Stimulated activated CD4-positive, alpha-beta T cell treated with anti-CD3 and anti-CD28 coated beads, TNF-alpha, amount 100 ng/mL, for 1 hour (primary cell): ENCODE measurements at places on chromosomes 12 and 14.
A peak's percentile ranks its signal among the peaks of the same experiment; 100 is the strongest.

GRCh38 chr14:99568567-99569560 lies 35.1 kb downstream of the CCDC85C start:
- no peak for DNase-seq

DNA sequence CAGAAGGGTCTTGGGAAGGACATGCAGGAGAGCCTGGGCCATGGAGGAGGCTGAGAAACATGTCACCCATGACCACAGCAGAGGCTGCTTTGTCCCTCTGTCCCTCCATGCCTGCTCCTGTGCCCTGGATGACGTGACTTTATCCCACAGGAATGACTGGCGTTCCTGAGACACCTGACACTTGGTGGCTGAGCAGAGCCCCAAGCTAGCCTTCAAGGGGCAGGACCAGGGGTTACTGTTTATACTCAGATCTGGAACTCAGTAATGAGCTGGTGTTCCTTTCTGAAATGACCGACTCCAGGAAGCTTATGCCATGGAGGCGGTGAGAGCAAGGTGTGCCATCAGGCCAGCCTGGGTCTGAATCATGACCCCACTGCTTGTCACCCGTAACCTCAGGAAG lies 44.2 kb downstream of the ZFP36L1 start:
- no peak for DNase-seq

GRCh38 chr14:24377657-24378056 lies 9.7 kb downstream of the NFATC4 start:
- no peak for DNase-seq

- no peak for DNase-seq
Measured at GRCh38 chr12:67509666-67510386, 138.7 kb upstream of the DYRK2 start.

- DNase-seq: no peak
Measured at GRCh38 chr12:25794571-25794970, 163.9 kb upstream of the RASSF8 start.

DNA sequence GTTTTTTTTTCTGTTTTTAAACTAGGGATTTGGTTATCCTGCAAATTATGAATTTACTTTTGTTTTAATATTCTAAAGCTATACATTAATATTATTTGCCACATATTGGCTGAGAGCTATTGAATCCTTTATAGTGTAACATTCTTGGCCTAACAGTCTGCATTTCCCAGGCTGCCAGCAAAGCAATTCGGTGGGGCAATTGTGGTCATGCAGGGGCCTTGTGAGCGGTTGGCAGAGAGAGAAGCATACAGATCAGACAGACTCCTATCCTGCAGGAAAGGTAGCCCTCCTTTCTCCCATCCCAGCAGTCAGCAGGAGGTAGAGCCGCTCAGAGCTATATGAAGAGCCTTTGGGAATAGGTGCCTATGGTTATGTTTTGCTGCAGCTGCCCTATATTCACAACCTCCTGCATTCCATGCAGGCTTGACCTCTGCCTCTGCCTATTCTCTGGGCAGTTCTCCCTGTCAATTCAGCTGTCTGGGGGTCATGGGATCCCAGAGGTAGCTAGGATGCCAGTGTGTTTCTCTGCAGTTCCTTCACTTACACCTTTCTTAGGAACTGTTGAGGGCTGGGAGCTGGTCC lies 144.7 kb downstream of the GPHN start:
- DNase-seq: no peak

GRCh38 chr12:12266873-12267741 lies at the start of gene LRP6:
LRP6 (minus strand) TSS chr12:12267044; CDS start chr12:12266735, 309 bp downstream.
- DNase-seq: peak; percentile 69

DNA sequence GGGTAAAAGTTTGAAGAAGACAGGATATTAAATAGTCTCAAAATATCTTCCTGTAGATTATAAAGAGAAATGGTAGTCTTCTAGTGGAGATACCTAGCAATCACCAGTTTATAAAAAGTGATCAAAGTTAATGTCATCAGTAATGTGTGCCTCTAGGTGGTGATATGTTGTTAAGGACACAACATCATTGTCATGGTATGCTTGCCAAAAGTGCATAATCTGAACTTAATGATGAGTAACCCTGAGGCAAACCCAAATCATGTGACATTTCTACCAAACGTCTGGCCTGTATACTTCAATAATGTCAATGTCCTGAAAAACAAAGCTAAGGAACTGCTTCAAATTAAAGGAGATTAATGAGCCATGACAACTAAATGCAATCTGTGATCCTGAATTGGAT lies 214.7 kb downstream of the PHLDA1 start:
- no peak for DNase-seq

DNA sequence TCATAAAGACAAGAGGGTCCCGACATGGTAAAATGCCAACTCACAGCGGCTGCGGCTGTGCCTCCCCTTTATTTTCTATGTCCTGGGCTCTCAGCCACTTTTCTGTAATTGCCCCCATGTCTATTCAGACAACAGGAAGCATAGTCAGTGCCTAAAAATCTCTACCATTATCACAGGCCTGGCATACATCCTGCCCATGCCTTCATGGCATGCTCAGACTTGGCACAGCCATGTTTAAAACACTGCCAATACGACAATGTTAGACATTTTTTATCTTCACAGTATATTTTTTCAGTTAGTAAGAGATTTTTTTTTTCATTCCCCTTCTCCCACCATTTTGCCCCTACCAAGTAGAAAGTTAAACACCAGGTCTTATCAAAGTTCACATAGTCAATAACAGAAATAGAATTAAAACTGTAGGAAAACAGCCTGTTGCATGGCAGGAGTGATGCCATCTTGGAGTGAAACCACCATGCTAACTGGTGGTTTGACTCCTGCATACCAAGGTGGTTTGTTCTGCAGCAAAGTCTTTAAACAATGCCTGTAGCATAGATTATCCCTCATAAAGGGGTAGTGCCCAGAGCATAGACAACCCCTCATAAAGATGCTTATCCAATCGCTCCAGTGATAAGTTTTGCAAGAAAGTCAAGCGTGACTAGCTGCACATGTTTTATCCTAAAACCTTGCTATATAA lies 18.9 kb upstream of the CERS5 start:
- no peak for DNase-seq

DNA sequence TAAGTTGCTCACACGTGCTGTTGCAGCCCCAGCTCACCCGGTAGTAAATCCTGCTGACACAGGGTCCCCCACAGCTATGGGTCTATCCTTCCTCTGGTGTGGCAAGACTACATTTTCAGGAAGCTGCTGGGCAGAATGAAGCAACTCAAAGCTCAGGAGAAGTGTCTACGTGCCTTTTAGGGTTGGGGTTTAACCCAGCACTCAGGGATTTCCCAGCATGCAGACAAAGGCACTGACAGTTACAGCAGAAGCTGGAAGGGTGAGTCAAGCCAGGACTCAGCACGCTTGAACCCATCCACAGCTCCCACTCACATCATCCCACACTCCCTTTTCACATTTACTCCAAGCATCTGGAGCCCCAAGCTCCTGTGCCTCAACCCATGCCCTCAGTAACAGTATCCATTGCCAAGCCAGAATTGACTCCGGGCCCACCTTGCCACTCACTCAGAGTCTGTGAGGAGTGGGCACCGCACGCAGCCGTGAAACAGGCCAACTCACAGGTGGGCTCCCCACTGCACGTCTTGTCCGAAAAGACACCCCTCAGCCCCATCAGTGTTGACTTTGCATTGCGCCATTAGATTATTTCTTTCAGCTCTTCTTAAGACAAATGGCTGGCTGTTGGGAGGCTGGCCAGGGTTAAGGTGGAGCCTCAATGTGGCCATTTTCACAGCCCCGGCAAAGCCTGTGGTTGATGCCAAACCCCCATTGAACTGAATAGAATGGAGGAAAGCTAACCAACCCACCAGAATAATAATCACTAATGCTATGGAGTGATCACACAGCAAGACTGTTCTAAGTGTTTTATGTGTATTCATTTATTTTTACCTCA lies 59.6 kb downstream of the ZFP36L1 start:
- no peak for DNase-seq

DNA sequence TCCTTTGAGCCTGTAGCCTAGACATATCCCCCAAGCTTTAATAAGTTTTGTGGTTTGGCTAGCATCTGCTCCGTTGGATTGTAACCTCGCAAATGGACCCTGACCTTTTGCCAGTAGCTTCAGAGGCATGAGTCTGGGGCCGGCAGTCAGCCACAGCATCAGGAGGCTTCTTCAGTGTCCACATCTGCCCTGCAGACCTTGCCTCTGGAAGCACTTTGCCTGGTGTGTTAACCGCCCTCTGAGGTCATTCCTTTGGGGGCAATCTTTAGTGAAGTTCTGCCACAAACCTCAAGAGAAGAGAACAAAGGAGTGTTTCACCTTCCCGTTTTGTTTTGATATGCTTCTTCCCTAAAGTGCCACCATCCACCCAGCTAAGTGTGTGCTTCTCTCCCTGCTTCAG lies 71.4 kb downstream of the GNS start:
- no peak for DNase-seq

GRCh38 chr14:75249251-75249957 lies 29.2 kb upstream of the FOS start:
- DNase-seq: peak; percentile 45

- DNase-seq: no peak
Measured at GRCh38 chr12:113145720-113146551, 3.6 kb upstream of the CFAP73 start.

DNA sequence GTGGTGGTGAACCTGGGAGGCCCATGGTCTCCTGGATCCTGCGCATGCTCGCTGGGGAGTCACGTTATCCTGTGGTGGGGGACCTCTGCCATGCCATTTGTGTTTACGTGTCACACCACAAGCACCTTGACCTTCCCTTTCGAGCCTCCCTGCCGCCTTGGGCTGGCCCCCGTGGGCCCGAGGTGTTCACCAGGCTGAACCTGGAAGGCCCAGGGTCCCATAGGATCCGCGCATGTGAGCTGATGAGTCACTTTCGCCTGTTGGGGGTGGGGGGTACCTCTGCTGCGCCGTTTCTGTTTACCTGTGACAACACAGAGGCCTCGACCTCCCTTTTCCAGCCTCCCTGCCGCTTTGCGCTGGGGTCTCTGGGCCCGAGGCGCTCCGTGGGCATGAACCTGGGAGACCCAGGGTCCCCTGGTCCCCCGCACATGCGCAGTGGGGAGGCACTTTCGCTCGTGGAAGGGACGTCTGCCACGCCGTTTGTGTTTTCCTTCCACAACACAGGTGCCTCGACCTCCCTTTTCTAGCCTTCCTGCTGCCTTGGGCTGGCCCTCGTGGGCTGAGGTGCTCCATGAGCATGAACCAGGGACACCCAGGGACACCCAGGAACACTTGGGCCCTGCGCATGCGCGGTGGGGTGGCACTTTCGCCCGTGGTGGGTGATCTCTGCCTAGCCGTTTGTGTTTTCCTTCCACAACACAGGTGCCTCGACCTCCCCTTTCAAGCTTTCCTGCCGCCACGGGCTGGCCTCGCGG lies 334.1 kb downstream of the ALG10 start:
- DNase-seq: no peak

GRCh38 chr12:89414322-89414721 lies 62.0 kb upstream of the DUSP6 start:
- DNase-seq: no peak

DNA sequence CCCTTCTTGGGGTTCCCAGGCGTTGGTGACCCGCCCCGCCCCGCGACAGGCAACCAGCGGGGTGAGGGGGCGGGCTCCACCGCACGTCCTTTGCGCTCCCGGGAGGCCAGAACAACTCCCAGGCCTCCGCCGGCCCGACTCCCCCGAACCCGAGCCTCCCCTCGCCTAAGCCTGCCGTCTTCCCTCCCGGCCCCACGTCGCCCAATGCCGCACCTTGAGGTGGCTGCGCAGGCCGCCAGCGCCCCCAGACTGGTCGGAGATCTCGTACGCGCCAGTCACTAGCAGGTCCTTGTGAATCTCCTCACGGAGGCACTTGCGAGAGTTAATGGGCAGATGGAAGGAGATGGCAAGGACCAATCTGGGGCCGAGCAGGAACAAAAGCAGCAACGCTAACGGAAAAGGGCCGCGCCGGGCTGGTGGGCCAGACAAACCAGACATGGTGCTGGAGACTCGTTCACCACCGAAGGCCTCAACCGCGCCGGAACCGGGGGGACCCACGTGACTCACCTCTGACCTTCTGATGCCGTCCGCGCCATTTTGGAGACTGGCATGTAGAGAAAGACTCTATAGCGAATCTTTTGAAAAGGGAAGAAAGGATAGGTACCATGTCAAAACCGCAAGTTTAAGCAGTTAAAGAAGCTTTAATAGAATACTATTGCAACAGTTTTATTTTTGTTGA lies at the start of gene TMED10:
TSS of gene TMED10 (minus strand) at position 471 of the 679 bp plus-strand sequence. CDS start at position 438, 33 bp downstream.
- DNase-seq: peak; percentile 84

DNA sequence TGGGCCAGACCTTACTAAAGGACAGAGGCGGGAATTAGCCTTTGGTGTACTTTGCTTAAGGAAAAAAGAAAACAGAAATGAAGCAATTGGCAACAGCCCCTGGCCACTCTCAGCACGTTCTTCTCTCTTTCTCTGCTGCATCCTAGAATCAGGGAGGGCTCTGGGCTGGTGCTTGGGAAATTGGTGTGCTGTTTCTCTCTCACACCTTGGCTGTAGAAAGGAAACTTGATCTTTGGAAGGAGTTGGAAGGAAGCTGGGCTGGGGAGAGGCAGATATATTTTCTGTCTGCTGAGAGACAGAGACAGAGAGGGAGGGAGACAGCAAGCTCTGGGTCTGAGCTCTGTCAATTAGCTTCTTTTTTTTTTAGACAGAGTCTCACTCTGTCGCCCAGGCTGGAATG lies 27.4 kb downstream of the NOS1 start:
- DNase-seq: no peak

- no peak for DNase-seq
Measured at GRCh38 chr14:71539650-71540285, 392.5 kb upstream of the RGS6 start.

DNA sequence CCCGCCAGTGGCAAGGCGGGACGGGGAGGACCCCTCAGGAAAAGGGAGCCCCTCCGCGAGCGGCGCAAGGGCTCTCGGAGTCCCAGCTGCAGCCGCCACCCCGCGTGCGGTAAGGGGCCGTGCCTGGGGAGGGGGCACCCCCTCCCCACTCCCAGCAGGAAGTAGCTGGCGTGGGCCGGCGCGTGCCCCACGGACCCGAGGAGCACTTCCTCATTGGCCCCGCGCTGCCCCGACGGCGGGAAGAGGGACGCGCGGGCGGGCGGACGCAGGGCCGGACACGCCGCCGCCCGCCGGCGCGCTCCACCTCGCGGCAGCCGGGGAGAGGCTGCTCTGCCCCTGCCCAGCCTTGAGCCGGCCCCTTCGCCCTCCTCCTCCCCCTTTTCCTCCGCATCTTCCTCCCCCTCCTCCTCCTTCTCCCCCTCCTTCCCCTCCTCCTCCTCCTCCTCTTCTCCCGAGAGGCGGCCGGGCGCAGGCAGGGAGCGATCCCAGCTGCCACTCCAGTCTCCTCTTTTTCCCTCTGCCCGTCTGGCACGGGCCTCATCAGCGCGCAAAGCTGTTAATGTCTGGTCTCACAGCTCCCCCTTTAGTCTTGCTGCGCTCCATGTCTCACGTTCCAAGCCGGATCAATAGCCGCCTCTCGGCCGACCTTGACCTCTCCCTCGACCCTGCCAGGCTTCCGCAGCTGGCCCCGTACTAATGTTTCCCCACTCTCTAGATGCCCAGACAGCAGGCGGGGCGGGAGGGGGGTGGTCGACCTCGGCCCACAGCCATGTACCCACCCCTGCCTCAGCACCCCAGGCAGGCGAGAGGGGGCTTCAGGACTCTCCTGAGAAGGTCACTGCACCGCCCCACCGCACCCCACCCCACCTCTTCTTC lies 2.6 kb upstream of the BCL11B start:
- DNase-seq: no peak

- DNase-seq: no peak
Measured at GRCh38 chr12:6222078-6222654, 22.0 kb downstream of the CD9 start.

GRCh38 chr14:90649083-90649482 lies 167.1 kb downstream of the TTC7B start:
- no peak for DNase-seq

- no peak for DNase-seq
Measured at GRCh38 chr14:22434030-22434429, 155.0 kb downstream of the DAD1 start.
